Stimulated activated CD8-positive, alpha-beta memory T cell treated with anti-CD3 and anti-CD28 coated beads, Interleukin-15, amount 100 ng/mL, for 1 hour (primary cell): ENCODE measurements at places on chromosomes 12 and 14.

GRCh38 chr12:96473394-96474093 is 15.8 kb upstream of the CFAP54 start:
- no peak for DNase-seq

- no peak for DNase-seq
Observed at GRCh38 chr14:23148591-23149249, 29.7 kb upstream of the CEBPE start.

- no peak for DNase-seq
Observed at GRCh38 chr14:44612002-44612401, 104.9 kb upstream of the FSCB start.

- DNase-seq = no peak
Observed at GRCh38 chr12:113831476-113831875, 134.6 kb downstream of the RBM19 start.

GRCh38 chr12:6181583-6182278 is 18.5 kb upstream of the CD9 start:
- no peak for DNase-seq

GRCh38 chr12:115088995-115089841 is 405.2 kb upstream of the TBX3 start:
- no peak for DNase-seq

DNA sequence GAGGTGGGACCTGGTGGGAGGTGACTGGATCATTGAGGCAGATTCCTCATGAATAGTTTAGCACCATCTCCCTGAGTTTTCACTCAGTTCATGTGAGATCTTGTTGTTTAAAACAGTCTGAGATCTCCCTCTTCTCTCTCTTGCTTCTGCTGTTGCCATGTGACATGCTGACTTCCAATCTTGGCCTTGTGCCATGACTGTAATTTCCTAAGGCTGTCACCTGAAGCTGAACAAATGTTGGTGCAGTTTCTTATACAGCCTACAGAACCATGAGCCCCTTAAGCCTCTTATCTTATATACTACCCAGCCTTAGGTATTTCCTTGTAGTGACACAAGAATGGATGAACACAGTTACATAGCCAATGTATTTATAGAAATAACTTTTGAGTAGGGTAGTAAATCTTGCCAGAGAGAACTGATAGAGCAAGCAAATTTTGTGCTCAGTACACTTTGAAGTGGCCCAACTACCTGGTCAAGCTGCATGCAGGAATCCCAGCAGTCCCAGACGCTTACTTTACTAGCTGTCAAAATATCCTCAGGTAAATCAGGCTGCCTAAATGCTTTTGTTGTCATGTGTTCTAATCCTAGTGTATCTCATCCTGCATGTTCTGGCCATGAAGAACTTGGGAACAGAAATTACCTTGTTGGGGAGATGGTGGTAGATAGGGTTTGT is 445.6 kb upstream of the MIS18BP1 start:
- no peak for DNase-seq
